ENCODE measurements at places on chromosomes 3 and 15. TPM values are rescaled to one million over a fixed set of nuclear protein-coding genes. Genes with fewer than 3 reads are reported as not detected.

- H3K27me3 ChIP-seq = no peaks in the 10 kb centered on the region
- H3K36me3 ChIP-seq = no peaks in the 10 kb centered on the region
- H3K4me1 ChIP-seq = no peaks in the 10 kb centered on the region
- no peak overlapping the region for H3K4me3 ChIP-seq
- no peak for DNase-seq
- no peak overlapping the region for H3K27ac ChIP-seq
Observed at GRCh38 chr3:166663194-166663593, 716.9 kb downstream of the ZBBX start.

GRCh38 chr3:4751502-4752101 is 227.6 kb upstream of the BHLHE40 start:
- H3K27me3 ChIP-seq = no peaks in the 10 kb centered on the region
- no peak overlapping the region for H3K4me3 ChIP-seq
- no peaks in the 10 kb centered on the region for H3K4me1 ChIP-seq
- no peak for DNase-seq
- H3K36me3 ChIP-seq = peaks cover 4% of the 10 kb centered on the region

DNA sequence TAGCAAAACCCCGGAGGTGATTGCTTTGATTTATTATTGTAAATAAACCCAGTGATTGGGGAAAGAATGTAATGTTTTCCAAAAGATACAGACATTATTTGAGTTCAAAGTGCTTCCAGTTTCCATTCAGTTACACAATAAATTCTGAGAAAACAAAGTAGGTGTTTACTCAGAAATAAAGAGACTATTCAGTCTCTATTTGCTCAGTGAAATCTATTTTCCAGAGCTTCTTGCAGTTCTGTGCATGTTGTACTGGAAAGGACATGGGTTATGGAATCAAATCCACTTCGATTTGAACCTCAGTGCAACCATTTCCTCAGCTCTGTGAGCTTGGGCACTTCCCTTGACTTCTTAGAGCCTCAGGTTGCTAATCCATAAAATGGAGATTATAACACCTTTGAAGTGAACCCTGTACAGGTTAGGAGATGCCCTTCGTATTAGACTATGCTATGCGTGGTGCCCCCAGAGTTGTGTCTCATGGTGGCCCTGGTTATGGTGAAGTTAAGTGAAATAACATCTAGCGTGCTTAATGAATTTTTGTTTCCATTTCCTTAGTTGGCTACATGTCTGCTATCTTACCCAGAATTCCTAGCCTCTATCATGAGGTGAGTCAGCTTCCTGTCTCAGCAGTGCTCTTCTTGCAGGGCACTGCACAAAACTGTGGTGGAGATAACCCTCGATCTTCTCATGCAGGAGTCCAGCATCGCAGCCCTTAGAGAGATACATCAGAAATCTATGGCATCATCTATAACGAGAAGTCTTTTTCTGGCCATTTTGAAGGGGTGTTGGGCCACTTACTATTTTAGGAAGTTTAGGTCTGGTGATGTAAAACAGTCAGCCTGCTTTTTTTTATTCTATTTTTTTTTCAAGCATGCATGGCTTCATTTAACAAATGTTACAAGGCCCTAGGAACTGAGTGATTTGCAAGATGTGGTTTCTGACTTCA is 97.7 kb downstream of the RPL39L start:
- no peaks in the 10 kb centered on the region for H3K4me1 ChIP-seq
- no peak overlapping the region for H3K4me3 ChIP-seq
- no peak overlapping the region for H3K27ac ChIP-seq

SAMMSON gene
- total RNA-seq = not detected
